NCI-H2081 (cell line): ENCODE measurements at places on chromosomes 1 and 21.

GRCh38 chr1:41905093-41905675 is 13.5 kb downstream of the HIVEP3 start:
- DNase-seq = no peak

- no peak for DNase-seq
These were observed 94.5 kb downstream of the EPHB2 start for GRCh38 chr1:22804969-22805671.

DNA sequence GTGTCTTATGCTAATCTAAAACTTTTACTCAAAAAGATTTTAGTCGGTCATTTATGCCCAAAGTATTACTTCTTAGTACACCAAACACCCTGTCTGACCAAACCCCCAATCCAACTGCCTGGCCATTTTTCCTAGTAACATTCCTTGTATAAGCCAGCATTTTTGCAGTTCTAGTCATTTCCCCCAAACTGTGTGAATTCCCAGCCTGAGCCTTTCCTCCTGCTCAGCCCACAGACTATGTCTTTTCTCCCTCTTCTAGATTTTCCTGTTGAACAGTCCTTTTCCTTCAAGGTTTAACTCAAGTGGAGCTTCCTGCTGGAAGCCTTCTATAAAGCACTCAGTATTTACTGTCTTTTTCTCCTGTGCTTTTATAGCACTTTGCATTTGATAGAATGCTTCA is 843.8 kb downstream of the USP25 start:
- no peak for DNase-seq

GRCh38 chr21:41425954-41426675 is at the start of gene MX1:
Gene MX1, plus strand, starts transcription at chr21:41426239. Its CDS starts 5,832 bp downstream, at chr21:41432071.
- DNase-seq = no peak

DNA sequence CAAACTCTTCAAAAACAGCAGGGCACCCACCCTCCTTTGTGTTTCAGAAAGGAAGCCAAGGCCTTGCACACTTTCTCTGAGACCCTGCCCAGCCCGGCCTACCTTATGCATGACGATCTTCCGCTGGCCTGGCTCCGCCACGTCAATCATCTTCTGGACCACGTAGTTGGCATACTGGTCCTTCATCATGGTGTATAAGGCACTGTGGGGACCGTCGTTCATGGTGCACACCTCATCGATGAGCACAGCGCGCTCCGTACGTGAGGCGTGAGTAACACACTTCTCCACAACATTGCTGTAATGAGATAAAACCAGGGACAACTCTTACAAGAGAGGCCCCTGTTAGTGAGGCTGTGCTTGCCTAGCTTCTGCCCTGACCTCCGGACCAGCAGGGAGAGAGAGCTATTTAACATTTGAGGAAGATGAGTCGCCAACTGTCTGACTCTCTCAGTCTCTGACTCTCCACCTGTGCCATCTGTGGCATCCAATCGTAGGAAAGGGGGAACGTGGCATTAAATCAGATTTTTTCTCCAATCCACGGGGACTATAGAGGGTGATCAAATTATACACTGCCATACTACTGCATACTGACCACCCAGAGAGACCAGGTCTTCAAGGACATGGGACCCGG is 28.1 kb upstream of the SDC3 start:
- DNase-seq = no peak
